IMR-90 (cell line): ENCODE measurements at places on chromosomes 6 and 20. TPM values are rescaled to one million over a fixed set of nuclear protein-coding genes. Genes with fewer than 3 reads are reported as not detected.

GRCh38 chr6:6751619-6752023, 163.1 kb downstream of the LY86 start:
- DNase-seq = no peak

DNA sequence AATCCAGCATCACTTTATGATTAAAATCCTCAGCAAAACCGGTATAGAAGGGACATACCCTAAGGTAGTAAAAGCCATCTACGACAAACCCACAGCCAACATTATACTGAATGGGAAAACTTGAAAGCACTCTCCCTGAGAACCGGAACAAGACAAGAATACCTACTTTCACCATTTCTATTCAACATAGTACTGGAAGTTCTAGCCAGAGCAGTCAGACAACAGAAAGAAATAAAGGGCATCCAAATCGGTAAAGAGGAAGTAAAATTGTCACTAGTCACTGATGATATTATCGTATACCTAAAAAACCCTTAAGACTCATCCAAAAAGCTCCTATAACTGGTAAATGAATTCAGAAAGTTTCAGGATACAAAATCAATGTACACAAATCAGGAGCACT, 33.3 kb downstream of the BLOC1S5 start:
- no peak for DNase-seq

DNA sequence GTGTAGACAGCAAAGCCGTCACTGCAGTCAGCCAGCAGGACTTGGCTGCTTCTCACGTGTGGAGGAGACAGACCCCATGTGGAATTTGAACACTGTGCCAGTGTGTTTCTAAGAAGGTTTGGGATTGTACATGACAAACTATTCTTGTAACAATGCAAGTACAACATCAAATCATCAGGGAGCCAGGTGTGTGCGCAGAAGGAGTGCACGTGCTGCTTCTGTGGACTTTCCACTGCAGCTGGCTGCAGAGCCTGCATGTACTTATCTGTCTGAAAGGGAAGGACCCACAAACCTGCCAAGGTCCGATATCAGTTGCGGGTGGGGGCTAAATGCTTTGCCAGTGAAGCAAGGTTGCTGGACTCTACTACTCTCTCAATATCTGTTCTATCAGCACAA, 211.6 kb downstream of the WDR27 start:
- DNase-seq = no peak

TMEM30A gene
- 35.0 and 48.5 TPM in 2 replicates for polyA plus RNA-seq

REM1 gene
- not detected in 2 replicates for polyA plus RNA-seq

DYNLT2 gene
- 0.32 and 0.44 TPM in 2 replicates for polyA plus RNA-seq

PDSS2 gene
- 9.2 and 10.1 TPM in 2 replicates for polyA plus RNA-seq
